ENCODE measurements at places on chromosomes 12 and 14.

DNA sequence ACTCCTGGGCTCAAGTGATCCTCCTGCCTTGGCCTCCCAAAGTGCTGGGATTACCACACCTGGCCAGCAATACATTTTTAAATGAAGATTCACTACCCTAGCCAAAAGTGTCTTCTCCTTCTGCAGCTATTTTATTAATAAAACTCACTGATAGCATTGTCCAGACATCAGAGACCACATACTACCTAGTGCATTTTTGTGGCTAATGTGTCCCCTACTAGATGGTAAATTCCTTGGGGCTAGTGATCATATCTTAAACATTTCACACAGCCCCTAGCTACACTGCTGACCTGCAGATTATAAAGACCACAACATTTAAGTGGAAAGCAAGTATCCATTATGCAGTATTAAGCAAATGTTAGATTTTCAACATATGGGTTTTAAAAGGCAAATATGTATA lies 17.0 kb downstream of the DTD2 start:
- no peak for DNase-seq

DNA sequence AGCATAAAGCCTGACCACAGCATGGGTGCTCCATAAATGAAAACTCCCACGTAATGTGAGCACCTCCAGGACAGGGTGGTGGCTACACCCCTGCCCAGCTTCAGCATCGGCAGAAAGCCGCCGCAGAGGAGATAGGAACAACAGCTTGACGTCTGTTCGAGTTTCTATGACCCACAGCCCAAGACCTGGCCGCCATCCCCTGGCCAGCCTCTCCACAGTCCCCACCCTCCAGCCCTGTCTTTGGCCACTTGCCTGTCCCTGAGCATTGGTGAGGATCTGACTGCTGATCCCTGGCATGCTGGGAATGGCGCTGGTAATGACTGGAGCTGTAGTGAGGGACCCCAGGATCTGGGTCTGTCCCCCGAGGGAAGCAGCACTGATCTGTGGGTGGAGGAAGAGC lies 21.3 kb downstream of the POU6F1 start:
- DNase-seq, result no peak

GRCh38 chr12:120763250-120763649 lies 37.6 kb downstream of the ACADS start:
- no peak for DNase-seq

GRCh38 chr12:57220770-57221168 lies 4.2 kb downstream of the NXPH4 start:
- DNase-seq, result no peak

DNA sequence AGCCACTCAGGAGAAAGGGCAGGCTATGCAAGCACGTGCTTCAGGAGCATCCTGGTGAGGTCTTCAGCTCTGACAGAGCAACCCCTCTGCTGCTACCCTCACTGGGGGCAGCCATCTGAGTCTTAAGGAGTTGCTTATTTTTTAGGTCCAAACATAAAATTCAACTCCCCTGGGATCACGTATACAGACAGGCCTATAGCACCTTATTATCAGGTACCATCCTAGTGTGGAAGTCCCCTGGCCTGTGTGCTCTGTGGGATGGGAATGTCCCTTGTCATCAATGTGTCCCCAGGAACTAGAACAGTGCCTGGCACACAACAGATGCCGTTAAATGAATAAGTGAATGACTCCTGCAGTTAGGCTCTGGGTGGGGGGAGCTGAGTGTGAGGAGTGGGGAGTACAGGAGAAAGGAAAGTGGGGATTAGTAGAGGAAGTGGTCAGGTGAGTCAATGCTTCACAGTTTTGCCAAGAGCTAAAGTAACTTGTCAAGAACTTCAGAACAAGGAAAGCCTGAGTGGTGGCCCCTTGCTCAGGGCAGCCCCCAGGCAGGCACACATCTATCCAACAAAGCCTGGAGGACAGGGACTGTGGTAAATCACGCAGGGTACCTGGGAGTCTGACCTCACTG lies 33.5 kb downstream of the DAD1 start:
- no peak for DNase-seq

DNA sequence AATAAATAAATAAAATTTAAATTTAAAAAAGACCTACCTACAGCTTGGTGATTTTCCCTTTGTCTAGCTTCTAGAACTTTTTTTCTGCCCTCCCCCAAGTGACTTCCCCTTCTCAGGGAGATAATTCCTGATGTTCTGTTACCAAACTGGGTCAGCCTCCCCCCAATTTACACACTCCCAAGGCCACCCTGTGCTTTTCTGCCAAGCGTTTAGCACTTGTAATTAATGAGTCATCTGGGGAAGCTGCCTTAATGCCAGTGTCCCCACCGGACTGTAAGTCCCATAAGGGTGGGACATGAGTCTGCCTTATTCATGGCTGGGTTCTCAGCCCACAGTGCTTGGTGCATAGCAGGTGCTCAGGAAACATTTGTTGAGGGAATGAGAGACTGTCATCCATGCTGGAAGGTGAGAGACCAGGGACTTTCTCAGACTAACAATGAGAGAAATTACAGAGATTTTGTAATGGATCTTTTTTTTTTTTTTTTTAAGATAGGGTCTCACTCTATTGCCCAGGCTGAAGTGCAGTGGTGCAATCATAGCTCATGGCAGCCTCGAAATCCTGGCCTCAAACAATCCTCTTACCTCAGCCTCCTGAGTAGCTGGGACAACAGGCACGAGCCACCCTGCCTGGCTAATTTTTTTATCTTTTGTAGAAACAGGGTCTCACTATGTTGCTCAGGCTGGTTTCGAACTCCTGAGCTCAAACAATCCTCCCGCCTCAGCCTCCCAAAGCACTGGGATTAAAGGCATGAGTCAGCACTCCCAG lies 106.8 kb downstream of the PHETA1 start:
- no peak for DNase-seq

DNA sequence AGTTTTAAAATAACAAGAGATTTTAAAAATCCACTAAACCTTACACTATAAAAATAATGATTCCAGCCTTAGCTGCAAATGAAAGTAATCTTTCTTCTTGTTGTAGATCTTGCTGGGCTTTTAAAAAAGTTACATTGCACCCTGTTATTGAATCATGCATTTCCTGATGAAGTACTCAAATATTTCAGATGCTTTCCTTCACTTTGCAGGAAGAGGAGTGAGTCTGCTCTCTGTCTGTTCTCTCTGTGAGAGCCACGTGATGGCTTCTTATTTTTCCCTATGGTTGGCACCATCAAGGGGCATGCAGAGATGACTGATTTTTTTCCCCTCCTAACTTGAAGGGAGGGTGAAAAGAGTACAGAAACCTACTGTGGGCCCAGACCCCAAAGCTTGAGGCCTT lies 262.7 kb downstream of the ATP23 start:
- DNase-seq, result no peak
